Tongue (tissue), 3 donors: ENCODE measurements at places on chromosomes 11 and 22. TPM values are rescaled to one million over a fixed set of nuclear protein-coding genes. Genes with fewer than 3 reads are reported as not detected.

CRYAB gene
- total RNA-seq: 90.5 TPM

DNA sequence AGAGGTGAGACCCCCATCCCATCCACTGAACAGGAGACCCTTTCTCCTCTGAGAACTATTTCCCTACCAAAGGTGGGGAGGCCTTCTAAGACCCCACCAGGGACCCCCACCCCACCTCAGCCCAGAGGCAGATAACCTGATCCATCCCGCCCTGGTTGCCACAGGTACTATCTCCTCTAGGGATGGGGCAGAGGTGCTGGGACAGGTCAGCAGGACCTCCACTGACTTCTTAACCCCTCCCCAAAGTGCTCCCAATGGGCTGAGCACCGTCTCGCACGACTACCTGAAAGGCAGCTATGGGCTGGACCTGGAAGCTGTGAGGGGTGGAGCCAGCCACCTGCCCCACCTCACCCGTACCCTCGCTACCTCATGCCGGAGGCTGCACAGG, 4.3 kb downstream of the INPPL1 start:
- DNase-seq: no peak

VSIG2 gene
- not detected for total RNA-seq

GRCh38 chr22:45077286-45077685, 67.5 kb upstream of the PHF21B start:
- DNase-seq: no peak

BIRC3 gene
- total RNA-seq: 4.9 TPM

PICK1 gene
- total RNA-seq: 14.9 TPM

- no peak for DNase-seq
These were observed 670.0 kb upstream of the CCDC90B start for GRCh38 chr11:83956119-83956697.

DNA sequence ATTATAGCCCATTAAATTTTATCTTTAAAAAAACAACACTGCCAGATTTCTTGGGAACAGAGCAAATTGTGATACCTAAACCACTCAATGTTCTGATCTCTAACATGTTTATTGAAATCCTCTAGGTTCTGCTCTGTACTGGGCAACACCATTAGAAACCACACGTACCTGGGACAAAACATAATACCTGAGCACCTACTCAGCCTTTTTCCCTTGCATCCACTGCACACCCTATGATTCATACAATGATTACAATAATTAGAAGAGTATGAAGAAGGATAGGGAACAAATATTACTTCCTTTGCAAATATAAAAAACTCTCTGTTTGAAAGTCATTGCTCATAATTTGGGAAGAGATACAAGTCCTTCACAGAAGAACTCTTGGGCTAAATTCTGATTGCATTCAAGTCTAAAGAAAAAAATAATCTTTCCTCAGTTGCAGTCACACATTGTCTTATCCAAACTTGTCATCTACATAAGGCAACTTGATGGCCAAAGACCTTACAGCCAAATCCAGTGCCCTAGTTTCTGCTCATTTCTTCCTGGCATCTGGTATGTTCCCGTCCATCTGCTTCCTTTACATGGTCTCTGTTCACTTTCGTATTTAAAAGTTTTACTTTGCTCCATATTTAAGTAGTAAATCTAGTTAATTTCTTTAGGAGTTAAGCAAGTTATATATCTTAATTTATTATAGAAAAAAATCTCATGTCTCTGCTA, 407.4 kb downstream of the LRRC4C start:
- DNase-seq: no peak

DNA sequence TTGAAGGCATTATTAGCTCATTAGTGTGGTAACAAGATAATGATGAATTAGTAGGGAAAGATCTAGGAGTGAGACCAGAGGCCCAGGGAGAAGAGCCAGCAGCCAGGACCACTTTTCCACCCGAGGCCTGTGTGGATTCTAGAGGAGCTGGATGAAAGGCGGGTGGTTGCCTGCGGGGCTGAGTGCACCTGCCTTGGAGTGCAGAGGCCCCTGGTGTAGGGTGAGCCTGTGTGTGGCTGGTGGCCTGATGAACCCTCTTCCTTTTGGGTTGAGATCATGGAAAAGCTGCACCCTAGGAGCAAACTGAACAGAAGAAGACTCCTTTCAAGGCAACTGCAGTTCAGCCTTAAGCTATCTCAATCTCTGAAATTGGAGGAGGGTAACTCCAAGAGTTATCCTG, 5.9 kb upstream of the TP53AIP1 start:
- DNase-seq: no peak

DNA sequence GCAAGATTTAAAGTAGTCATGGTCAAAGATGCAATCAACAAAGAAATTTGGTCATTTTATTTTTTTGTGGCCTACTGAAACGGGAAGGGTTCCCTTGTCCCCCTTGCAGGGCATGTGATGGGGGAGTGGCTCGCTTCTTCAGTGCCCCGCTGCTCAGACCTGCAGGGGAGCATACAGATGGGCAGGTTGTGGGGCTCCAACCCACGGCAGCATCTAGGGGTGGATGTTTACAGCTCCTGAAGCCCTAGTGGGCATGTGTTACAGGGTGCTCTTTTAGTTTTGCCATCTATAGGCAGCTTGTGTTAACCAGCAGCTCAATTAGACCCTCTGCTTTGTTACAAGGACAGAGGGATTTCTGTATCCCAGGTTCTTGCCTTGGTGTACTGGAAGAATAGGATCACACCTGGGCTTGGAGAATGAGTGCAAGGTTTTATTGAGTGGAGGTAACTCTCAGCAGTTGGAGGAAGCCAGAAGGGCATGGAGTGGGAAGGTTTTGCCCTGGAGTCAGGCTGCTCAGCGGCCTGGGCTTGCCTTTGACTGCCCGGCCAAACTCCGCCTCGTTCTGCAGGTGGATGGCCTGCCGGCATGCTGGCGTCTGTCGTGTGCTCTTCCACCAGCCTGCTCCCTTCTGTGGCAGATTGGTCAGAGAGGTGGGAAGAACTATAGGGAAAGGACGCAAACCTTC, 9.4 kb downstream of the GSTP1 start:
- DNase-seq: no peak

DNA sequence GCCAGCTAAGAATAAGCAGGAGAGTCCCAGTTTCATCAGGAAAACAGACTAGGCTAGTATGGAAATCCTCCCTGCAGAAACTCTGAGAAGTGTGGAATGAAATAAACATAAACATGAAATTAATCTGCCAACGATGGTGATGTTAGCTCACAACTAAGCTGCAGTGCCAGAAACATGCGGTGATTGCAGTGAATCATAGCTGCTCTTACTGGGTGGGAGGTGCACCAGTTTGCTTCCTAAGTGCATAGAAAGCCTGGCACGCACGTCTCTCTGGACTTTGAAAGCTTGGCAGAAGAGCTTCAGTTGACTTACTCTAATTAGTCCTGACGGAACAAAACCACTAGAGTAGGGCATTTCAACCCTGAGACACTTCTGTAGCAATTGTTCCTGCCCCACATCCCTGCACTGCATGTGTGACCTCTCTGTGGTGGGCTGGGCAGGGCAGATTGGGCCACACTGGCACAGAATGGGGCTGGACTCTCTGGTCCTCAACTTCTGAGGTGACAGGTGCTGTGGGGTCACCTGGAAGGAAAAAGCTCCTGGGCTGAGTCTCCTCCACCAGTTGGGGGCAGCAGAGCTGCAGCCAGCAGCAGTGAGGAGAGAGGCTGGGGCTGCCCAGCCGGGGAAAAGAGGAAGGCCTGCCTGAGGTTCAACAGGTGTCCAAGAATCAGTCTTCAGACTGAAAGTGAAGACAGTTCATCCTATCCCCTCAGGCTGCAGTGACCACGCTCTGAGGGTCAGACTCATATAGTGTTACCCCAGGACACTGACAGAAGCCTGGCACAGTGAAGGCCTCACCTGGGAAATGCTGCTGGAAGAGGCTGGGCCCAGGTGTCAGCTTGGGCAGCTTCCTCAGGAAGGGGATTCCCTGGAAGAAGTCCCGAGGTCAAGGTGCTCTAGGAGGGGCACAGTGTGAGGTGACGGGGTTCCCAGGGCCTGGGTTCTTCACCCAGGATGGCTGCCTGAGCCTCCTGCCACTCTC, 40.5 kb downstream of the GGTLC2 start:
- peak; percentile 54 for DNase-seq

DNA sequence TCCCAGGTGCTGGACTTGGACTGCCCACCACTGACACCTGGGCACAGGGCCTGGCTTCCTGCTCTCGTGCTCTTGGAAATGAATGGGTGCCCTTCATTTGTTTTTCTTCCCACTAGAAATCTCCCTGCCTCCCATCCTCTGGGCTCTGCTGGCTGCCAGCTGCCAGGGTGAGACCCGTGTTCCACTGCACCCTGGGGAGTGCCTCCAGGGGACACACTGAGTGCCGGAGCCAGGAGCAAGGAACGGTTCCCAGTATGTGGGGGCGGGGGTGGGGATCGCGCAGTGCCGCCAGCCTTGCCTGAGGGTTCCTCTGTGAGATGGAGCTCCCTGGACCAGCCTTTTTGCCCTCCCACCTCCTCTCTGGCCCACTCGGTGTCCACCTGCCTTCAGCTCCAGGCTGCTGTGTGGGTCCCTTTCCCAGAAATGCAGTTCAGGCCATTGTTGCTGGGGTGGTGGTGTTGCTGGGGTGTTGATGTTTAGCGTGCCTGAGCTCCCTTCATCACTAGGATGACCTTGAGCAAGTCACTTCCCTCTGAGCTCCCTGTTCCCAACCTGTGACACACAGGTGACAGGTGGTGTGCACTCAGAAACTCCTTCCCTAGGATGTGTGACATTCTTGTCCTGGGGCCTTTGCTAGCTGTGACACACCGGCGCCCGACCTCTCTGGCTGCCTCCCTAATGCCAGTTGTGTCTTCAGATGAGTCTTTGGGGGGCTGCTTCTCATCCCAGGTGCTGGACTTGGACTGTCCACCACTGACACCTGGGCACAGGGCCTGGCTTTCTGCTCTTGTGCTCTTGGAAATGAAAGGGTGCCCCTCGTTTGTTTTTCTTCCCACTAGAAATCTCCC, 72.1 kb downstream of the MED15 start:
- DNase-seq: no peak

DNA sequence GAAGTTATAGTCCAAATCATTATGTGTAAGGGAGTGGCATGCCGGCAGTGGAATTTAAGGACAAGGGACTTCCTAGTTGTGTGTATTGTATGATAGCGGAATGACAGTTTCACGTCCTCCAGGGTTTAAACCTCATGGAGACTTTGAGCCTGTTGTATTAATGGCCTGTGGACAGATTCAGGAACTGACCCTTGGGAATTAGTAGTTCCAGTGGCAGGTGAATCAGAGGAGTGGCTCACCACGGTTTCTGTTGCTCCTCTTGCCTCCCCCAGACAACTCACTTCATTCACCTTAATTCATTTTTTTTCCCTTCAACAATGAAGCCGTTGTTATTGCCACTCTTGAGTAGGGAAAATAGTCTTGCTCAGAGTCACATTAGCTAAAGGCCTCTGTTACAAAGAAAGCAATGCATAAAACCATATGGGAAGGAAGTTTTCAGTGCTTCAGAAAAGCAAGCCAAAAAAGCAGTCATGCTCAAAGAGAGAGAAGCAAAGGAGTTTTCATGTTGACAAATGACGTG, 22.6 kb downstream of the AMOTL1 start:
- peak; percentile 37 for DNase-seq

NDUFS8 gene
- total RNA-seq: 83.0 TPM

DNA sequence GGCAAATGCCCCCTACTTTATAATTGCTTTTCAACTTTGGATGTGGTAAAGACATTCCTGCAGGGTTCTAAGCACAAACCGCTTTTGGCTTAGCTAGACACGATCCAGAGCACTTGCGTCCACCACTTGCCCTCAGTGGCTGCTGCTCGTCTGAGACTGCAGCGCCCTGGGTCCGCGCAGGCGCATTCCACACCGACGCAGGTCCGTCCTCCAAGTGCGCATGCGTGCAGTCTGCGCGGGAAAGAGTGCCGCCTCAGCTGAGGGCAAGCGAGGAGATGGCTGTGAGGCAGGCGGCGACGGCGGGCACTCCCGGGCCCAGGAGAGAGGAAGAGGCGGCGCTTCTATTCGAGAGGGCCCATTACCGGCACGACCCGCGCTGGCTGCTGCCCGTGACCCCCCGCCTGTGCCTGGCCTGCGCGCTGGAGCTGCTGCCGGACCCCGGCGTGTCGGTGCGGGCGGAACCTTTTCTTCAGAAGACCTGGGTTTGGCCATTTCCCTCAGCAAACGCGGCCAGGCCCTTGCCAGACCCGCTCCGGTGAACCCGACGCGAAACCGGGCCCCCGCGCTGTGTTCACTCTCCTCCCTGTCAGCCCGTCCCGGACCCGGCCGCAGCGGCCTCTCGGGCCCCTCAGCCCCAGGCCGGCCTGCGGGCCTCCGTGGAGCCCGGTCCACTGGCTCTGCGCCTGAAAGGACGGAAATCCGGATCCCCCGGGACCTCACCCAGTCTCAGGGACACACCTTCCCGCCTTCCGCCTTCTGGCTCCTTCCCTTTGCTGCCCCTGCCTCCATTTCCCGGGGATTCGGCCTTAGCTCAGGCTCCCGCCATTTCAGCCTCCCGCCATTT, at the start of gene MEI1:
Gene MEI1, plus strand, starts transcription at position 240 of the 844 bp plus-strand sequence. Its CDS starts 36 bp downstream, at position 276.
- DNase-seq: peak; percentile 93

DNA sequence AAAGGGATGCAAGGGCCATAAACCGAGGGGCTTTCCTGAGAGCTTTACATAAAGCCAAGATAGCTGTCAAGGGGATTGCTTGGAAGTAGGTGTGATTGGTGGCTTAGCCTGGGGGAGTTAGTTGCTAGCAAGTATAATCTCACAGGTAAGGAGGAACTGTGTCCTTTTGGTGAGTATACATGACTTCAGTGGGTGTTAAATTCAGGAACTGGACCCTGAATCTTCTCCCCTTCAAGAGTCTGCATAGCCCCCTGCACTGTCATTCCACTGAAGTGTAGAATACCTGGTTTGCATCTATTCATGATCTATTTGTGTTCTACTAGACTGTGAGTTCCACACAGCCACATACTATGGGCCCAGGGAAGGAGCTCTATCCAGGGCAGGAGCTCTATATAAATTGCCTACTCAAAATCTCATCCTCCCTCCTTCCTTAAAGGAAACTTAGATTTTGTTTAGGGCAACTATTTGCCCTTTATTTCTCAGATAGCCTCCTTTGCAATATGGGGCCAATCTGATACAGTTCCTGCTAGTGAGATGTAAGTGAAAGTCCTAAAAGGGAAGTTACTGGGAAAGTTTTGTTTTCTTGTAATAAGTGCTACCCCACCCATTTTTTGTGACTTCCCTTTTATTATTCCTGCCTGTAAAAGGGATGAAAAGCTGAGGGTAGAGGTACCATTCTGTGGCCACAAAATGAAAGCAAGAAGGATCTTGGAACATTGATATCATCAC, 120.5 kb downstream of the PGR start:
- no peak for DNase-seq

C1QTNF4 gene
- 5.3 TPM for total RNA-seq

- peak; percentile 60 for DNase-seq
These were observed 92.0 kb upstream of the KCNQ1OT1 start for GRCh38 chr11:2791521-2792380.

- no peak for DNase-seq
These were observed 31.8 kb downstream of the FEZ1 start for GRCh38 chr11:125464270-125464662.

- no peak for DNase-seq
These were observed 432.2 kb downstream of the TBC1D22A start for GRCh38 chr22:47194476-47195155.
